ENCODE measurements at places on chromosomes 2 and 18. TPM values are rescaled to one million over a fixed set of nuclear protein-coding genes. Genes with fewer than 3 reads are reported as not detected.

- no peak for DNase-seq
These were observed 95.5 kb downstream of the ZNF521 start for GRCh38 chr18:25256439-25256838.

GRCh38 chr18:43692099-43692690 is 414.9 kb upstream of the SYT4 start:
- DNase-seq, result no peak

UGT1A5 gene
- total RNA-seq, result not detected

DNA sequence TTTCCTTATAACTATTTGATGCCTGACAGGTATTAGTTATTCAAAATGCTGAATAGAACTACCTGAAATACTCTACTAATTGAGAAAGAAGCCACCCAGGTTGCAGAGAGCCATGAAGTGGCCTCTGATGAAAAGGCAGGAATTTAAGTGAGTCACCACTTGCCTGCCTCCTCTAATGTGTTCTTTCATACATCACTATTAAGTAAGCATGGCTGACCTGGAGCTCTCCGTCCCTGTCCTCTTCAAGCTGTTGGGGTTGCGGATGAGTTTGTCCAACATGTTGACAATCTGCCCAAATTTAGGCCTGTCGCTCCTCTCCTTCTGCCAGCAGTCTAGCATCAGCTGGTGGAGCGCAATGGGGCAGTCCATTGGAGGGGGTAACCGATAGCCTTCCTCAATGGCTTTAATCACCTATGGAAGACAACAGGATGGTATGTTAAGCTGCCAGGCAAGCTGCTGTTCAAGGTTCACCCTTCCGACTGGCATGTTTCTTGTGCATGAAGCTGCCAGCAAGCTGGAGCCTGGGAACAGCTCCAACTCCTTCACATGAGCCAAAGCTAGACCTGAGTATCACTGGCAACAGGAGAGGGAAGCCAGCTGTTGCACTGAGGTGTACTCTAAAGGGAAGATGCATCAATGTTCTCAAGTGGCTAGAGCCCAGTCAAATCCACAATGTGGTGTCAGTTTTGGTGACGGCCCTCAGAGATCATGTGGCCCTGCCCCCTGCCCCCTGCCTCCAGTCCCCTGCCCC is 142.2 kb downstream of the EPHA4 start:
- no peak for DNase-seq

FOXD4L1 gene
- total RNA-seq, result 0.23 TPM

ARHGAP25 gene
- 61.5 TPM for total RNA-seq

DNA sequence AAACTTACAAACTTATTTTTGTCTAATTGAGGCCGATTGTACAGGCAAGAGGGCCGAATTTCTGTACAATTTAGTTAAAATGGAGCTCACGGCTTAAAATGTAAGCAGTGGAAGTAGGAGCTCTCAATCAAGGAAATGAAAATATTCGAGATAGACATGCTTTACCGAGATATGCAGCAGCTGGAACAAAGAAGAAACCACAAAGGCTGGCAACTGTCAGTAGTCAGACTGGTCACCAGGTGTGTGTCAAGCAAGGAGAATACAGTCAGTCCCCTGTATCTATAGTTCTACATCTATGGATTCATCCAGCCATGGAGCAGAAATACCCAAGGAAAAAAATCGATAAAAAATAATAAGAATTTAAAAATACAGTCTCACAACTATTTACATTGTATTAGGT is 122.6 kb downstream of the WDSUB1 start:
- no peak for DNase-seq

RUFY4 gene
- total RNA-seq, result 0.76 TPM

DNA sequence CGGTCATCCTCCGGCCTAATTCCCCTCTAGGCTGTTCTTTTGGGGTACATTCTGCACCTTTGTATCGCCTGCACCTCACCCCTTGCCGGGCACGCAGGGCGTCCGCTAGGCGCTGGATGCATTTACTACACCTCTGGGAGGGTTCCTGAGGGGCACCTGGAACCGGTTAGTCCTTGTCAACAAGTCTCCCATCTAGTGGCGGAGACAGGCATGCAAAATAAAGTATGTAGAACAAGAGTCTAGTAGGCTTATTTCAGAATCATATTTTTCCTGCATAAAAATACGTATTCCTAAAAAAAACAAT is 705 bp upstream of the TEX261 start:
- peak; percentile 71 for DNase-seq

ABCG5 gene
- not detected for total RNA-seq

DNA sequence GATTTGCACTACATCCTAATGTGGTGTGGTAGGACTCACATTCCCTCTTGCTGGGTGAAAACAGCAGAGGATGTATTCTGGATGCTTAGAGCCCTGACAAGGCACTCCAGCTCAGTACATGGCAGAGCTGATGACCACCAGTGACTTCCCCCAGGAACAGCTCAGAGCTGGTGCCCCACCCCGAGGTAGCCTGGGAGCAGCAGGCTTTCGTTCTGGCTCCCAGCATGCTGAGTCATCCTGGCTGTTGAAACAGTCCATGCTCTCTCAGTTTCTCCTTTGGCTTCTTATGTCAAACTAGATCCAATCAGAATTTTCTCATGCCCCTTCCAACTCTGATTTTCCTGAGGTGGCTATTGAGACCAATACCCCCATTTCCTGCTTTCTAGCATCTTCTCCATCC is 438.2 kb downstream of the NBAS start:
- no peak for DNase-seq

DNA sequence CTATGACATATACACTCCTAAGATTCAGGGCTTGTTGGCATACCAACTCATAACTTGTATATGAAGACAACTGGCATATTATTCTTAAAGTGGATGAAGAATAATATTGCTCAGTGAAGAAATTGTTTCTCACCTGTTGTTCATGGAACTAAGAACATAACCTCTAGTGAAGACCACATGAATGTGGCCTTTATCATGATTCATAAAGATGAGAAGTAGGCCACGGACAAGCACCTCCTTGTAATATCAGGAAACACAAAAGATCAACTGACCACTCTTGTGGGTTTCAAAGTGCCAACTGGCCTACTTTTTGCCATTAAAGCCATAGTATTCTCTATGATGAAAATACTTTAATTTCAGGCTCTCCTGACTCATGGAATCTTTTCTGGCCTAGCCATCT is 407.4 kb downstream of the GRB14 start:
- no peak for DNase-seq

- no peak for DNase-seq
These were observed 53.2 kb downstream of the ADCYAP1 start for GRCh38 chr18:957829-958228.

DNA sequence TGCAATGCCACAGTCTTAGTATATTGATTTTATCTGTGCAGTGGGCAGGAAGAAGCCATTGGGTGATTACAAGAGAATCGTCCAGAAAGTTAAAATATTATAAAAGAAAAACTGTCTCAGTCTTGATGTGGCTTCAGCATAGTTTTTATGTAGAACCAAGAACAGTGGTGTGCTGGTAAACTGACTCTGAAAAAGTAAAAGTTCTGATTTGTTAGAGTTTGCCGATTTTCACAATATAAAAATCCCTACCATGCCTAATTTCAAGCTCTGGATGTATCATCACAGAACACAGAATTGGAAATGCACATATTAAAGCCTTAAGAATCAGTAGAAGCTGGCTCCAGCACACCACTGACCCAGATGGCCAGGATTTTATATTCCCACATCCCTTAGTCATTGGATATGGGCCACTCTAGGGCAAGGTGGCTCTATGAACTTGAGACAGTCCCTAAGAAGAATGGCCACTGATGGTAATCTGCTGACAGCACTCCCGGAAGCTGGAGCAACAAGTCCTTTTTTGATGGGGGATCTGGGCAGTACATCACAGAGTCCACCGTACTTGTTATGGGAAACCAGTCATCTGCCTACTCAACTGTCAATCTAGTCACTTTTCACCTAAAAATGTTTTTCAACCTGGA is 9.3 kb upstream of the PLEKHM3 start:
- no peak for DNase-seq

GRCh38 chr2:120174963-120175581 is 48.1 kb downstream of the TMEM185B start:
- no peak for DNase-seq

CDH2 gene
- not detected for total RNA-seq

DNA sequence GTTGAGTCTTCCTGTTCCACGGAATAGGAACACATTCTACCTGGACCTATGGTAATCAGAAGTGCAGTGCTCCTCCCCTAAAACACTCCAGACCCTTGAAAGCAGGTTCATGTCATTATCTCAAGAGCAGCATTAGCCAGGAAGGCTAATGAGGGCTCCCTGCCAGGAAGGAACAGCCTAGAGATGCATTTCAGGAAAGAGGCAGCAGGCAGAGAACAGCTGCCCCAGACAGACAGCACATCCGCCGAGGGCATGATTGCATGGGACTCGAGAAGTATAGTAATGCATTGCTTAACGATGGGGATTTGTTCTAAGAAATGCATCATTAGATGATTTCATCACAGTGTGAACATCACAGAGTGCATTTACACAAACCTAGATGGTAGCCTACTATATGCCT is 171.5 kb downstream of the ALK start:
- DNase-seq, result no peak

DNA sequence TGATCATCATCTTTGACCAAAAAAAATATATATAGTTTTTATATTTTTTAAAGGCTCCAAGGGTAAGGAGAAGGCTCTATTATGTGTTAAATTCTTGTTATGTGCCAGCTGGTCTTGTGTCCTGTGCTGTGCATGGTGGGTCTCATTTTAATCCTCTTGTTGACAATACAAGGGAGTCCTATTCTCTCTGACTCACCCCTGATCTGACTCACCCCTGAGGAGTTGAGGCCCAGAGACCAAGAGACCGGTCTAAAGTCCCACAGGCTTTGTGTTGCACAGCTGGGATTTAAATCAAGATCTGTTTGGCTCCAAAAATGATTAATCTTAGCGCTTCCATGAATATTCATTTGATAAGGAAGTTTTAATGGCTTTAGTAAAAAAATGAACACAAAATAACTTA is 25.7 kb downstream of the MC2R start:
- no peak for DNase-seq

COLEC11 gene
- total RNA-seq, result not detected

- DNase-seq, result no peak
These were observed 395.6 kb upstream of the HS6ST1 start for GRCh38 chr2:128714285-128714684.

C2orf66 gene
- not detected for total RNA-seq

HAT1 gene
- total RNA-seq, result 75.2 TPM

GRCh38 chr18:24786027-24786426 is 325.6 kb downstream of the HRH4 start:
- DNase-seq, result no peak

- no peak for DNase-seq
These were observed 506.1 kb downstream of the PARD3B start for GRCh38 chr2:205051417-205051816.

DNA sequence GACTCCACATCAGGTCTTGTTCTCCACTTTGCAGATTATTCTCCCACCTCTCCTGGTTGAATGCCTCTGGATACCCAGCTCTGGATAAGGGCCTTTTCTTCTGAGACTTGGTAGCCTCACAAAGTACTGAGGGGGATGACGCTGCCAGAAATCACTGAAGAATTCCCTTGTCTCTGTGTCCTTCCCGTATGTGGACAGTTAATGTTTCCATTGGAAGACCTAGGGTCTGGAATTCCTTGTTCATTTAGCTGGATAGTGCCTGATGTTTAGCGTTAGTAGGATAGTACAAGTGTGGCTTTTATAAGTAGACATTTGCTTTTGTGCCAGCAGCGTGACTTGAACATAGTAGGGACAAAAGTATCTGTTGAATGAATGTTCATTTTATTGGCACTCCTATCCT is 76.9 kb downstream of the CLHC1 start:
- no peak for DNase-seq

MYCN gene
- 0.16 TPM for total RNA-seq

DTNA gene
- 0.41 TPM for total RNA-seq

CPO gene
- total RNA-seq, result not detected

- DNase-seq, result no peak
These were observed 164.4 kb downstream of the TNS1 start for GRCh38 chr2:217838409-217838831.

- DNase-seq, result no peak
These were observed 165.7 kb downstream of the TMX3 start for GRCh38 chr18:68548904-68549870.

DNA sequence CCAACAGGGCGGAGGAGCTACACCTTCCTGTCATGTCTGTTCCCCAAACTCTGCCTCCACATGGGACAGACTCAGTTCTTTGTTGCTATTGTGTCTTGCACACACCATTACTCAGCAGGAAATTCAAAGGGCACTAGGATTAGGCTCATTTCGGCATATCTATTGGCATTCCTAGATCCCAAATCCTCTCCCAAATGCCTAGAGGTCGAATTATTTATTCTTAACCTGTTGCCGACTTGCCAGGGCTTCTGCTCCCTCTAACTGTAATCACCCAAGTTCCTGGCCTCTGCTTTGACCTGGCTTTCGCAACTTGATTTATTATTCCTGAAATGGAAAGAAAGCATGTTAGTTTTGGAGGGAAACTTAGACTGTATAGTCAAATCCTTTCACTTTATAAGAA is 67.8 kb upstream of the ST6GAL2 start:
- no peak for DNase-seq

DNA sequence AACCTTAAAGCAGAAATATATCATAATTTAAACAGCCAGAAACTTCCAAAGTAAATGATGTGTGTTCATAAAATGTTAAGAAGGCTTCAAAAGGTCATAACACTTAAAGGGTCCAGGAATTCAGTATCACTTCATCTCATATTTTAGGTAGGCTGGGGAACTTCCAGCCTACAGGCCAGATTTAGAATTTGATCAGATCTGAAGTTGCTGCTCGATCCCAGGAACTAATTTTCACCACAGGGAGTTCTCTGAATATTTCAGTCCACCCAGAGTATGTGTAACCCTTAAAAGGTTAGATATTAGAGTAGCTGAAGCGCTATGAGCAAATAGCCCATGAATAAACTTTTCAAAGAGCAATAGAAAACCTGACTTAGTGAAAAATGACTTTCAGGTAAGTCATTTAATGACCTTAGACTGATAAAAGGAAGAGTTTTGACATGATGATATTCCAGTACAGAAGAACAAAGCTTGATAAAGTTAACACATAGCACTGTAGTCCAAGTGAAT is 1.7 kb downstream of the WIPF1 start:
- no peak for DNase-seq

DNA sequence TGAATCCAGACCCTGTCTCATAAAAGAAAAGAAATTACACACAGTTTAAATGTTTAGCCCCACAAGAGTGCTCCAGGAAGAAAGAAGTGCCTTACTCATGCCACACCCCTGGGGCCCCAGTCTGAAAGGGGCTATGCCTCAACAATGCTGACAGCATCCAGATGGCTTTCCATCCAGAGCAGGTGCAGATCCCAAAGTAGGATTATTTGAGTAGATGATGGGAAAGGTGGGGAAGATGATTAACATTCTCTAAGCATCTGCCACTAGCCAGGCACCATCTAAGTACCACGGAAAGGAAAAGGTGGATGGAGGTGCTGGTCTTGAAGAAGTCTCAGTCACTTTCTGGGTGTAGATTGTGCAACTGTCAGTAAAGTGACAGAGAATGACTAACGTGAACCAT is 16.3 kb downstream of the DPYSL5 start:
- DNase-seq, result no peak
